Fibroblast of lung (primary cell): ENCODE measurements at places on chromosomes 3 and 15. TPM values are rescaled to one million over a fixed set of nuclear protein-coding genes. Genes with fewer than 3 reads are reported as not detected.

SNURF gene
- 5.0 and 6.4 TPM in 2 replicates for polyA plus RNA-seq

LRRIQ4 gene
- 0.05 TPM in 1 of 2 replicates, not detected in the other for polyA plus RNA-seq

C3orf85 gene
- polyA plus RNA-seq: not detected in 2 replicates

ACOX2 gene
- 14.6 and 19.0 TPM in 2 replicates for polyA plus RNA-seq
